ENCODE measurements at places on chromosomes 16 and 17.
A peak's percentile ranks its signal among the peaks of the same experiment; 100 is the strongest.

GRCh38 chr17:57666946-57667345 lies 78.2 kb downstream of the CCDC182 start:
- DNase-seq: peak; percentile 9

GRCh38 chr16:56643080-56643778 lies 4.8 kb downstream of the MT1A start:
- DNase-seq: peak; percentile 88

DNA sequence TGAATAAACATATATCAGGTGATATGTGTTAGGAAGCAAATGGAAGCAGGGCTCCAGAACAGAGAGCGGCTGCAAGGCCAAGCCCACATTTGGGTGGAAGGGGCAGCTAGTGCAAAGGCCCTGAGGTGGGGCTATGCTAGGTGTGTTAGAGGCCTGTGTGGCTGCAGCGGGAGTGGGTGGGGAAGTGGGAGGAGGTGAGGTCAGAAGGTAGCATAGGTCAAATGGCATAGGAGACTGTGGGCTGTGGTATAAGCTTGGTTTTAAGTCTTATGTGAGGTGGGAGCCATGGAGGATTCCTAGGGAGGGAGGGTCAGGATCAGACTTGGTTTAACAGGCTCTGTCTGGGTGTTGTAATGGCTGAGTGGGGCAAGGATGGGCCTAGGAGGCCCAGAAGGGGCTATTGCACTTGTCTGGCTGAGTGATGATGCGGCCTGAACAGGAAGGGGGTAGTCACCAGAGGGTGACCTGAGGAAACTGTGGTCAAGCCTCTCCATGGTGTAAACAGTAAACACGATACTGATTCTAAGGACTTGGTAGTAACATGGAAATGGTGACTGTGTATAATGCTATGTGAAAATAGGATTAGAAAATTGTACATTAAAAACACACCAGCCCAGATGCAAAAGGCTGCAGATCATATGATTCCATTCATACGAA lies 31.1 kb downstream of the RAI1 start:
- peak; percentile 38 for DNase-seq

DNA sequence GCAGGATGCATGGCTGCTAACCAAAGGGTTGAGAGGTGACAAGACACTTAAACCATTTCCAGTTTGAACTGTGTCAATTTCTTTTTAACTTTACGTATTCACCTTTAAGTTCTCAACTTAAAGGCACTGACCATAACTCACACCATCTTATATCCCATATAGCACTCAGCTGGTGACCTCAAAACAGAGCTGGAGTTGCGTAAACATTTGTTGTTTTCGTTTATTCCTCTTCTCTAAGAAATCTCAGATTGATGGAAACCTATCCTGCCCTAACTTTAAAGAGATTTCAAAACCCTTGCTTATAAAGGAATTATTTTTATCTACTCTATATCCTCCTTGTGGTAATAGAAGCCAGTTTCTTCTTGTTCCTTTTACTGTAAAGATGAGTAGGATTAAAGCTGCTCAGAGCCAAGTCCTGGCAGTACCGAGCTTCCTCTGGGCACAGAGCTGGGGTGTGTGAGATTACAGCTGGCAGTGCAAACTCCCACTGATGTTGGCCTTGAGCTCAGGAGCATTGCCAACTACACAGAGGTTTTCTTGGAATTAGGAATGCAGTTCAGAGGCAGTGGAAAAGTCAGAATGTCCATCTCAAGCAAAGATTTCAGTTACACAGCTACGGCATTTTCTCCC lies 1.3 kb downstream of the KCTD2 start:
- DNase-seq: no peak

DNA sequence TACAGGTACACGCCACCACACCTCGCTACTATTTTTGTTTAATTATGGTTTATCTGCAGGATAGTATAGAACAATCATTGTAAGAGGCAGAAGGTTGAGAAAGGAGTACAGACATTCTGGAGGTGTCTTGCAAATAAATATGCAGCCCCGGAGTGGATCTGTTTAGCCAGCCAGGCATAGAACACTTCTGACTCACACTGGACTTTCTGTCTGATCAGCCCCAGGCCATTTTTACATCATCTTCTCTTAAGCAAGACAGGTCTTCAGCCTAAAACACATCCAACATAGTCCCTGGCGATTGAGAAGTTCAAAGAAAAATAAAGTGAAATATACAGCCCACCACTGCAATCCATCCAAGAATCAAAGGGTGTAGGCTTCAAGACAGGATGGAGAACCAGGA lies 81.4 kb downstream of the XYLT1 start:
- DNase-seq: no peak

- peak; percentile 70 for DNase-seq
Observed at GRCh38 chr16:30068750-30069610, 3.4 kb downstream of the ALDOA start.

DNA sequence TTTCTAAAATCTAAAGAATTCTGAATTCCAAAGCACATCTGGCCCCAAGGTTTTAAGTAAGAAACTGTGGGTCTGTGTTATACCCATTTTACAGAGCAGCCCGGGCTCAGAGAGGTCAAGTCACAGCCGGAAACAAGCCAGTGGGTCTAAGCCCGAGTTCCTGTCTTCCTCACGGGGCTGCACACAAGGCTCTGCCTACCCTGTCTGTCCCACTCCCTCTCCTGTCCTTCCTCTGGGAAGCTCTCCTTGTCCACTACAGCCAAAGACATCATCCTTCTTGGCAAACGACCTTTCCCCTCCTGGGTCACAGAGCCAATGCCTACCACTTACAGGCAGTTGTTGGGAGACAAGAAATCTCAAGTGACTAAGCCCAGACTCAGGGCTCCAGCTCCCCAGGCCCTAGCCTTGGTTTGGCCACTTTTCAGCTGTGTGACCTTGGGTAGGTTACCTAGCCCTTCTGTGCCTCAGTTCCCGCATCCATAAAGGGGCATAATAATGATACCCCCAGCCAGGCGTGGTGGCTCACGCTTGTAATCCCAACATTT lies 55.6 kb upstream of the MAP3K14 start:
- DNase-seq: peak; percentile 14

DNA sequence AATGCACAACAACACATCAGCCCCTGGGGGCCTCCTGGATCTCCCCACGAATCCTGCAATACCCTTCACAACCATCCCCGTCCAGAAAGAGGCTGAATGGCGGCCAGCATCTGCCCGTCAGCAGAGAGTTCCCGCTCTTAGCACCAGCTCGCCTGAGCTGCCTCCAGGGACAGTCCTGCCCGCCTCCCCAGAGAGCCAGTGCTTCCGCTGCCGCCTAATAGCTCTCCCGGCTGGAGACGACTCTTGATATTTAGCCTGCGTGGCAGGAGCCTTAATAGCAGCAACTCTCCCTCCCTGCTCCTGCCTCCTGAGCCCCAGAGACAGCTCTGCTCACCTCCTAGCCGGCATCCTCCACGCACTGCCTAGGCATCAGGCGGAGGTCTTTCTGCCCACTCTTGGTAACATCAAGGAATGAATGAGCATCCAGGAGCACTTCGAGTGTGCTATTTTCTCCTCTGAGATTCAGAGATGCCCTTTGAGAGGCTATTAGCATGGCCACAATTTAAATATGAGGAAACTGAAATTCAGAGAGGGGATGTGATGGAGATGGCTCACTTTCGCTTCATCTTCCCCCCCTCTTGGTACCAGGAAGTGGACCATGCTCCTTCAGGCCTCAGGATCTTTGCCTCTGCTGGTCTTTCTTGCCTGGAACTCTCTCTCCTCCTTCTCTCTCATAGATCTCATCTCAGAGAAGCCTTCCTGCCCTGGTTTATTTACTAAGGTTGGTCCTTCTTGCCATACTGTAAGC lies 67.9 kb downstream of the RAI1 start:
- DNase-seq: no peak
